ENCODE measurements at places on chromosomes 11 and 22. TPM values are rescaled to one million over a fixed set of nuclear protein-coding genes. Genes with fewer than 3 reads are reported as not detected.

The OR4C15 gene
- total RNA-seq = not detected

The KRTAP5-1 gene
- not detected for total RNA-seq

The PKP3 gene
- total RNA-seq = 34.2 TPM

The P2RY6 gene
- total RNA-seq = 9.4 TPM

The CHRDL2 gene
- 5.0 TPM for total RNA-seq

The IL18BP gene
- 5.8 TPM for total RNA-seq

The TENM4 gene
- total RNA-seq = 0.12 TPM

The NEFH gene
- 0.05 TPM for total RNA-seq

The NPTXR gene
- total RNA-seq = 16.4 TPM

The TRPC6 gene
- total RNA-seq = 0.89 TPM

The OR2D3 gene
- total RNA-seq = not detected

The TRIM48 gene
- not detected for total RNA-seq

The RPS6KB2 gene
- 51.0 TPM for total RNA-seq

The C11orf16 gene
- not detected for total RNA-seq

The ME3 gene
- 16.9 TPM for total RNA-seq

The TMPRSS5 gene
- total RNA-seq = 0.14 TPM

The INPP5J gene
- total RNA-seq = 0.68 TPM

The SMIM35 gene
- total RNA-seq = not detected

The GP1BB gene
- total RNA-seq = 0.73 TPM

The SLC17A6 gene
- not detected for total RNA-seq

The OR5P2 gene
- total RNA-seq = not detected

The CDON gene
- 2.0 TPM for total RNA-seq

The C22orf31 gene
- not detected for total RNA-seq

Measured in A549 treated with DMSO at 1 μM for 4 hours (cell line).